GM23248 (cell line): ENCODE measurements at places on chromosomes 7 and 10.

DNA sequence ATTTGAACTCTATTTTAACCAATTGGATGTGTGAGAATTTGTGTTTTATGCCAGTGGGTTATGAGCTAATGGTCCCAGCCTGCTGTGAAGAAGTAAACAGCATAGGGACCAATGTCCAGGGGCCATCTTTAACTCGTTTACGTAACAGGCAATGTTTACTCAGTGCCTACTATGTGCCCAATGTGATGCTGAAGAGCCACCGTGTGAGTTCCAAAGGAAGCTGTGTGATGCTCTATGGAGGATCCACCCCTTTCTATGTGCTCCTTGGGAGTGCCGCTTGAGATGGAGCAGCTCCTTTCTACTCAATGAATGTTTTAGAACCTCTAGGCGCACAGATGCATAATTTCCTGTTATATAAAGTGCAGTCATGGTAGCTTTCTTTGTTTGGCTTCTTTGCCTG, 21.3 kb downstream of the DYNC1I1 start:
- no peak for DNase-seq

- DNase-seq, result peak; percentile 63
Observed at GRCh38 chr10:76881477-76882220, 756.0 kb downstream of the KCNMA1 start.

DNA sequence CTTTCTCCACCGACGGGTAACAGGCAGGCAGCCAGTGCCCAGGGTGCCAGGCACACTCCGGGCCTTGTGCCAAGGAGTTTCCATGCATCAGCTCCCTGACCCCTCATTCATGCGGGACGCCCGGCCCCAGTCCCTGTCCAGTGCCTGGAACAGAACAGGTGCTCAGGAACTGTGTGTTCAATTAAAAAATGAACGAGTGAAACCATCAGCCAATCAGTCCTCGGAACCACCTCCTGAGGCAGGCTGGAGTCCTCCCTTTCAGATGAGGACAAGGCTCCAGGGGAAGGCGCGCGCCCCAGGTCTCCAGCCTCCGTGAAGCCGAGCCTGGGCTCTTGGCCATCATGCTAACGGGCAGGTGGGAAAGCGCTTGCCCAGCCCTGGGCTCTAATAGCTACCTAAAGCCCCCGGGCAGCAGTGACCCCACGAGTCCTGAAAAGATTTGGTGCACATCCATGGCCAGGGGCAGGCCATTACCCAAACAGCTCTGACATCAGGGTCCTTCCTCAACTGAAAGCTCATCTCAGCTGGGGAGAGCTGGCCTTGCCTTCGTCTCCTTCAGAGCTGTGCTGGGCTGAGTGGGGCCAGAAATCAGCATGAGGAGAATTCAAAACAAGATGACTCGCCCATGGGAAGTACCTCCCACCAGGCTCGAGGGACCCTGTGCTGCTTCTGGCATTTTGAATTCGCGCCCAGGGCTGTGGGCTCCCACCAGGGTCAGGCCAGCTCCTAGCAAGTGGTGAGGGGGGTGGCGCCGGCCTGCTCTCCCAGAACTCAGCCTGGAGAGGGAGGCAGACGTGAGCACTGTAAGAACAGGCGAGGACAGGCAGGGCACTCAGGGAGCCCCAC, 200.5 kb downstream of the MAD1L1 start:
- DNase-seq, result peak; percentile 8

GRCh38 chr7:33893377-33893776, 12.0 kb upstream of the BMPER start:
- no peak for DNase-seq

DNA sequence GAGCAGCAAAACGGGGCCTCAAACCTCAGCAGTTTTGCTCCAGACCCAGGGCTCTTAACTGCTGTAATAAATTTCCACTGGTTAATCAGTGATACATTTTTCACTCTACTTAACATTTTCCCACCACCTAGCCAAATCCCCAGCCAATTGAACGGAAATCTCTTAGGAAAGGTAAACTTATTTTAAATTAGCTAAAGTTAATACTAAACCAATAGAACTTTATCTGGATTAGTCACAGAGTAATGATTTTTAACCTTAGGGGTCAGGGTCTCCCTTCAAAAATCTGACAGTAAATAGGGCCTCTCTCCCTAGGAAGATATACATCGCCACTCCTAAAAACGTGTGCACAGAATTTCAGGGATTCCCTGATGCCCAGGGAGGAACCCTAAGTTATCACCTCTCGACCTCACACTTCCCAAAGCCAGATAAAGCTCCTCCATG, 87.4 kb upstream of the KMT2E start:
- no peak for DNase-seq

GRCh38 chr7:28802450-28802849, 155.7 kb downstream of the TRIL start:
- peak; percentile 83 for DNase-seq
